A673 (cell line): ENCODE measurements at places on chromosomes 3 and 15. TPM values are rescaled to one million over a fixed set of nuclear protein-coding genes. Genes with fewer than 3 reads are reported as not detected.

- peak; percentile 66 for DNase-seq
These were observed 85.9 kb downstream of the DCLK3 start for GRCh38 chr3:36678216-36679013.

DNA sequence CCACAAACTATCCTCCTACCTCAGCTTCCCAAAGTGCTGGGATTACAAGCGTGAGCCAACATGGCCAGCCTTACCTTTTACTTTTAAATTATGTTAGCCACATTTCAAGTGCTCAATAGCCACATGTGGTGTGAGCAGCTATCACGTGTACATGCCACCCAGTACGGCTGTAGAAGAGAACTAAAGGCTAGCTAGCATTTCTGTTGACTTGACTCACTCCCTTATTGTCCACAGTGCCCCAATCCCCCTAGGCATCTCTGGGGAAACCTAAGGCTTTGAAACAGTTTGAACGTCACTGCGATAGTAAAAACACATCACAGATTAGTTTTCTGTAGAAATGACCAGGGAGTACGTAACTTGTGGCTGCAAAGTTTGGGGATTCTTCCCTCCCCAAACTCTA is 12.0 kb downstream of the C15orf40 start:
- DNase-seq = no peak

Gene PSMD2
- 622 and 645 TPM in 2 replicates for total RNA-seq

GRCh38 chr15:52254391-52254790 is 41.2 kb downstream of the MYO5C start:
- DNase-seq = peak; percentile 7

DNA sequence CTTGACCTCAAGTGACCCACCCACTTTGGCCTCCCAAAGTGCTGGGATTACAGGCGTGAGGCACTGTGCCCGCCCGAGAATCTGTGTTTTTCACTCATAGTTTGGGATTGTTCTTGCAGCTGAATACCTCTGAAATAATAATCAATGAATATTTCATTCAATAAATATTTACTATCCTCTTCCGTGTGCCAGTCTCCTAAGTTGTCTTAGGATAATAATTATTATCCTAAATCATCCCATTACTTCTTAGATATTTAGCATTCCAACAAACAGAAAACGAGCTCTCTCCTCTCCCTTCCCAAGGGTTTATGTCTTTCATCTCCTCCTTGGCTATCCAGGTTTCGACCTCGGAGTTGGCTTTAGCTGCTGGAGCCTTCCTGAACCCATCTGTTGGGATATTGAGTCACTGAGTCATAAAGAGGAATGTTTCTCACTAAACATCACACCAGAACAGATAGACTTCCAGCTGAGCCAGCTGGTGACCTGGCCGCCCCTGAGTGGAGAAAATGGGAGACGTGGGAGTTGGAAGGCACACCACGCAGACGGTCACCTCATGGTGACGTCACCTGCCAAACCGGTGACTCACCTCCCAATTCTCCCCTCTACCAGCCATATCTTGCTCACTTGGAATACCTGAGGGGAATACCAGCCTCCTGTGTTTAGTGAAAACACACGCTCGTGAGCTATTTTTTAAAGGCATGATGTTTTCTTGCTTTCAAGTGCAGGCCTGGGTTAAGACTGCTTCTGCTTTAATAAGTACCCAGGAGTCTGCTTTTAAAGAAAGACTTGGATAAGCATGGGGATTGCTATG is 43.9 kb downstream of the BHLHE40 start:
- peak; percentile 10 for DNase-seq

GRCh38 chr3:106768941-106769480 is 608.2 kb upstream of the CCDC54 start:
- DNase-seq = peak; percentile 33

DNA sequence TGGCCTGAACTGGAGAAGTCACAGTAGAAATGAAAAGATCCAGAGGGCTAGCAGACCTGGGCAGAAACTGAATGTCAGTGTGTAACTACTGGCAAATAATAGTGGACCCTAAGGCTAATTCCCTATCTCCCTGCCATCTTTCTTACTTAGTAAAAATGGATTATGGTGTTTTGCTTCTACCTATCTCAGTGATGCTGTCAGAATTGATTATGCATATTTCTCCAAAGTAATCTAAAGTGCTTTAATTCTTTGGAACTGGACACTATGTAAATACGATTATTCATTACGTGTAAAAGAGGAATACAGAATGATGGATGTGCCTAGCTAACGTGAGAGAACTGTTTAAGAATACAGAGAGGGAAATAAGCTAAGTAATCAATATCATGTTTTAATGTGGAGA is 651.9 kb downstream of the NLGN1 start:
- no peak for DNase-seq

- peak; percentile 84 for DNase-seq
These were observed 48.5 kb downstream of the CHCHD6 start for GRCh38 chr3:126752303-126753190.

Gene AMOTL2
- 38.9 and 59.6 TPM in 2 replicates for total RNA-seq

- DNase-seq = no peak
These were observed 92.8 kb downstream of the DNAH12 start for GRCh38 chr3:57451150-57451846.

- no peak for DNase-seq
These were observed 6.2 kb upstream of the IP6K1 start for GRCh38 chr3:49792371-49793150.

DNA sequence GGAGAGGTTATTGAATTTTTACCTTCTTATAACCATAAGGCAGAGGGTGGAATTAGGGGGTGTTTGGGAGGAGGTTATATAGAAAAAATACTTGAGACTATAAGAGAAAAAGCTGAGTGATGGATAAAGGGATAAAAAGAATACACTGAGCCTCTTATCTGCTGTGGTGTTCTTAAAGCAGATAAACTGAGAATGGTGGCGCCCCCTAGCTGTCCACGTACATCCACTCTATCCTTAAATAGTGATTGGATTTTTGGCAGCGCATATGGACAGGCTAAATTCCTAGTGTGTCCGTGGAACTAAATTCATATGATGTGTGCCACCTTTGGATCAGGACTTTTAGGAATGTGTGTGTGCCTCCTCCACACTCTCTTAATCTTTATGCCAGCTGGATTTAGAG is 121.1 kb downstream of the OXSM start:
- peak; percentile 61 for DNase-seq

GRCh38 chr3:65583188-65583587 is 455.5 kb downstream of the MAGI1 start:
- no peak for DNase-seq

DNA sequence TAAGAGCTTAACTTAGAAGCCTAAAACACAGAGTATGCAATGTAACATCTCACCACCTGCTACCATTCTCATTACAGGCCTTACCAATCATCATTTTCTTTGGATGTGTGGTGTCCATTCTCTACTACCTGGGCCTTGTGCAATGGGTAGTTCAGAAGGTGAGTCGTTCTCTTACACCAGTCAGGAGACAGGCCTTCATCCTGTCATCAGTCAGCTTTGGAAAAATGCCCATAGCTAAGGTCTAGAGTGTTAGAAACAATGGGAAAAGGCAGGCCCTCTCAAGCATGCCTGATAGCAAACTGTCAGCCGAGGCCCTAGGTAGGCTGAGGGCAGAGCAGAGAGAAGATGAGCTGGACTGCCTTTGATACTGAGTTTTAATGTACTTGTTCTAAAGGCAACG is 13.5 kb downstream of the SLC28A2 start:
- DNase-seq = no peak

Gene USP8
- 48.5 and 58.4 TPM in 2 replicates for total RNA-seq

GRCh38 chr3:124142389-124142970 is 150.6 kb upstream of the ROPN1 start:
- DNase-seq = no peak

Gene IL12A
- not detected in 2 replicates for total RNA-seq

DNA sequence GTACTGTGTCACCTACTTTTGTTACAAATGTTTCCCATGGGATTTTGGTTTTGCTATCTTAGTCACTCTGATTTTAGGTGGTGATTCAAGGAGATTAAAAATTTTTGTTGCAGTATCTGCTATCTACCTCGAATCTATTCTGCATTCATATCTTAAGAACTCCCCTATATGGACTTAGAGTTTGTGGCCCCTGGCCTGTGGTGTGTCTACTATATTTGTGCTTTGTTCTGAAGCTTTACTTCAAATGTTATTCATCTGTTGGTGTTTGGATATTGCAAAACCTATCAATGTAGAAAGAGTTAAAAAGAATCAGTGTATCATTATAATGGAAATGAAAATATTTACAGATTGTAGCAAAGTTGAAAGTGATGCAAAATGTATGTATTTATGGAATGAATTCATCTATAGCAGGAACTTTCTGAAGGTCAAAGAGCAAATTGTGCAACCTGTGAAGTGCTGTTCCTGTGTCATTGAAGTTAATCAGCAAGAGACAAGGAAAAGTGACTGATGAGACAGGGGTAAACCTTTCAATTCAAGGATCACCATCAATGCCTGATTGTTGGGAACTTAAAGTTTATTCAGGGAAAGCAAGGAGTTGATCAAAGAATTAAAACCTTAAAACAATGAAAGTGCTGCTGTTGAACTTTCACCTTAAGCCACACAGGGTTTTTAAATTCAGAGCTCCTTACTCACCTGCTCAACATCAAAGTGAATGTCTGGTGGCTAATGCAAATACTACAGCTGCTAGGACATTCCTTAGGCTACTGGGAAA is 71.0 kb downstream of the SLMAP start:
- DNase-seq = no peak

- DNase-seq = no peak
These were observed 16.3 kb downstream of the SV2B start for GRCh38 chr15:91116113-91117067.

DNA sequence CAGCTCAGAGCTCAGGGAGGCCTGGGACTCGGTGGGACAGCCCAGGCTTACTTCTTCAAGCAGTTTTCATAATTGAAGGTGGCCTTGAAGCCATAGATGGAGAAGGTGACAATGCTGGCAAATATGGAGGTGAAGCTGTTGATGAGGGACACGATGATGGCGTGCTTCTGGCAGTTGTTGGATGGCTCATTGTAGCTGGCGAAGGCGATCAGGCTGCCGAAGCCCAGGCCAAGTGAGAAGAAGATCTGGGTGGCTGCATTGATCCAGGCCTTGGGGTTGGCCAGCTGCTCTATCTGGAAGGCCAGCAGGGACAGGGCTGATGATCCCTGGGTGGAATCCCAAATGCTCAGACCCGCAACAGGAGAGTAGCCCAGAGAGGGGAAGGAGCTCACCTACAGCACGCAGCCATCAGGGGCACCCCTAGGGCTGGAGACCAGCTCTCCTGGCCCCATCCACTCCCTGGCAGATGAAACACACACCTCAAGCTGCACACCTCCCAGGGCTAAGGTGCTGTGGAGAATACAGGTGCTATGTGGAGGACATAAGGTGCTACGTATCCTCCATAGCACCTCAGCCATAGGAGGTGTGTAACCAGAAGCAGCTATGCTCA is 25.1 kb downstream of the SLC6A20 start:
- no peak for DNase-seq

- no peak for DNase-seq
These were observed 4.2 kb downstream of the SELENOK start for GRCh38 chr3:53887446-53887845.

DNA sequence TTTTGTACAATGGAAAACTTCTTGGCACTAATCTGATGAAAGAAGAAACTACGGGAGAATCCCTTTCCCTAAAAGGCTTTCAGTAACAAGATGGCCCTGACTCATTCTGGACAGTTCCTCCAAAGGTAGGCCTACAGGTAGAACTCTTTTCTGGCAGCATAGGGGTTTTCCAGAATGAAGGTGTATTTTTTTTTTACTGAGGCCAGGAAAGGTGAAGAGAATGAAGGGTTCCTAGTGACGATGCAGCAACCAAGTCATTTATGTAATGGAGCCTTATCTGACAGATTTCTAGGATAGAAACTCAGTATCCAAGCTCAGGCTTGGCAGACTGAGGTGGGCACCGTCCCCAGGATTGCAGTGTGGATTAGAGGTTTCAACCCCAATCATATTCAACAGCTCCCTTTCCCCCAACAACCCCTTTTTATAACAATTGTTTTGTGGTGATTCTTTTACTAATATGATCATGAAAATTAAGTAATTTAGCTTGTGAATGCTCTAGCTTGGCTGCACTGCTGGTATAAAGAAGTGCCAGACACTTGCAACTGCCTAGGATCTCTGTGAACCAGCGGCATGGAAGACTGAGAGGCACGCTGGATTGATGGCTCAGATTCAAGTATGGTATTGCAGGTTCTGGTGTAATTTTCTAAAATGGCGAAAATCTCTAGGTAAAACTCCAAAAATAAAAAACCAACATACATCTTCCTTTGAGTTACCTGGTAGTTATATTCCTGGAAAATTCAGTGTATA is 8.7 kb upstream of the TRIM69 start:
- no peak for DNase-seq

DNA sequence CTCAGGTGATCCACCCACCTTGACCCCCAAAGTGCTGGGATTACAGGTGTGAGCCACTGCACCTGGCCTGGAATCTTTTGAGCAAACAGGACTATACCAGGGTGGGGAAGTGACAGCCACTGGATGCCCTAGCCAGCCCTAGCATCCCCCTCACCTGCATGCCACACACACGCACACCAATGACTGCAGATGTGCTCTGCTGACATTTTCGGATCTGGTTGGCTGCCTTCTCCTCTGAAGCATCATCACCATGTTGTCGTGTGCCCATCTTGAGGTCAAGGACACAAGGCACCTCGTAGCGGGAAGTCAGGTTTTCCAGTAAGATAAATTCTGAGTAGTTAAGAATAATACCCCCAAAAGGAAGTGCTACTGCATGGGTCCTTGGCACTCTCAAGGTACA is 3.7 kb upstream of the NCKIPSD start:
- DNase-seq = no peak

DNA sequence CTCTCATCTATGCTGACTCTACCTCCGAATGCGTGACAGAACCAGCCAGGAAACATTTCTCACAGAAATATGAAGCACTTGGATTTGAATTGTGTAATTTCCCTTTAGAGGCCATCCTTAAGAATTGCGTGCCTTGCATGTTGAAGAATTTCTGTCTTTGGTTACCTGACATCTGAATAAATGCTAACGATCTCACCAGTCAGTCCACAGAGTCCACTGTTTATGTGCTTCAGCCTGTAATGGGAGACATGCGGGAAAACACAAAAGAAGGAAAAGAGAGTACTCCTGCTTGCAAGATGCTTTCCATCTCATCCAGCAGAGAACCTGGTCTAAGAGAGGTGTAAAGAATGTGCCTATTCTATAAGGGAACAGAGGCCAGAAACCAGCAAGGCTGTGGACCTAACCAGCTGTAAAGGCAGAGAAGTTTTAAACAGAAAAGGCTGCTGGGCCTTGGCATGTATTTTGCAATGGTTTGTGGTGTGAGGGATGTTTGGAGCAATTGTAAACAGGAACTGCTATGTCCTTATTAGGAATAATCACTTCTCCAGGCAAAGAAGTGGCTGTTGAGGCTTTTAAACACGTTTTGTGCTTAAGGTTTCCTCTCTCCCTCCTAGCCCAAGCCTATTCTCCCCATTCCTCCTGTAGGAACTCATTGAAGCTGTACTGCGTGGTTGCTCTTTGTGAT is 36.4 kb upstream of the BOC start:
- DNase-seq = no peak

- DNase-seq = peak; percentile 47
These were observed 498.7 kb downstream of the EPHA3 start for GRCh38 chr3:89606151-89606550.

Gene LDHAL6B
- total RNA-seq = not detected in 2 replicates

Gene KLHL6
- not detected in 2 replicates for total RNA-seq
